Dermis microvascular lymphatic vessel endothelial cell (primary cell): ENCODE measurements at places on chromosomes 1 and 21. TPM values are rescaled to one million over a fixed set of nuclear protein-coding genes. Genes with fewer than 3 reads are reported as not detected.

TMPRSS15 gene
- not detected in 2 replicates for total RNA-seq

LIN28A gene
- not detected in 2 replicates for total RNA-seq

NES gene
- 38.3 and 55.1 TPM in 2 replicates for total RNA-seq

TEKT2 gene
- 0.25 and 0.26 TPM in 2 replicates for total RNA-seq

OR2T3 gene
- not detected in 2 replicates for total RNA-seq

CHAF1B gene
- 1.6 and 3.3 TPM in 2 replicates for total RNA-seq

GCSAML gene
- not detected in 2 replicates for total RNA-seq

REG4 gene
- not detected in 2 replicates for total RNA-seq

SERTAD4 gene
- total RNA-seq: 0.25 and 0.26 TPM in 2 replicates

NR0B2 gene
- total RNA-seq: not detected in 2 replicates

NSUN4 gene
- total RNA-seq: 14.8 and 22.0 TPM in 2 replicates

LAPTM5 gene
- total RNA-seq: 28.6 and 69.4 TPM in 2 replicates

IFI16 gene
- total RNA-seq: 35.5 and 42.9 TPM in 2 replicates

CRNN gene
- not detected in 2 replicates for total RNA-seq

PLCH2 gene
- total RNA-seq: under 0.01 TPM in 2 replicates

SPRR3 gene
- total RNA-seq: not detected in 2 replicates

PNRC2 gene
- 71.6 and 74.2 TPM in 2 replicates for total RNA-seq

LCE4A gene
- total RNA-seq: not detected in 2 replicates

RGS18 gene
- total RNA-seq: not detected in 2 replicates

FCAMR gene
- not detected in 2 replicates for total RNA-seq

CNR2 gene
- not detected in 2 replicates for total RNA-seq

SPAG17 gene
- not detected in 2 replicates for total RNA-seq

C1orf185 gene
- not detected in 2 replicates for total RNA-seq
